ENCODE measurements at places on chromosomes 16 and 17.

- no peak for DNase-seq
These were observed 251.7 kb upstream of the SALL1 start for GRCh38 chr16:51402785-51403184.

- DNase-seq = peak; percentile 32
These were observed 513 bp downstream of the CRLF3 start for GRCh38 chr17:30824002-30824355.

DNA sequence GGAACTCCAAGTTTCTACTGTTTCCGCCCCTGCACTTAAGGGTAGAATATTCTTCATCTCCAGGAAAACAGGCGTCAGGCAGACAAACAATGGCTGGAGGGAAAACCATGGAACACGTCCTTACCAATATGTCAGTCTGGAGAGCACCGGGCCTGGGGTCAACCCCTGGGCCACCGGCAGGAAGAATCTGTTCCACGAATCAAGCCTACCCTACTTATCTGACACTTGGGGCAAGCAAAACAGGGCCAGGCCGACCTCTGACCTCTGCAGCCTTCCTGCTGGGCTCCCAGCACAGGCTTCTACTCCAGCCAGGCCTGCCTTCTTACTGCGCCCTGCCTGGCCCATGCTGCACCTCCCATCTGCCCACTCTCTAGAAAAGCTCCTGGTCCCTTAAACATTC is 10.1 kb downstream of the VAC14 start:
- DNase-seq = no peak

DNA sequence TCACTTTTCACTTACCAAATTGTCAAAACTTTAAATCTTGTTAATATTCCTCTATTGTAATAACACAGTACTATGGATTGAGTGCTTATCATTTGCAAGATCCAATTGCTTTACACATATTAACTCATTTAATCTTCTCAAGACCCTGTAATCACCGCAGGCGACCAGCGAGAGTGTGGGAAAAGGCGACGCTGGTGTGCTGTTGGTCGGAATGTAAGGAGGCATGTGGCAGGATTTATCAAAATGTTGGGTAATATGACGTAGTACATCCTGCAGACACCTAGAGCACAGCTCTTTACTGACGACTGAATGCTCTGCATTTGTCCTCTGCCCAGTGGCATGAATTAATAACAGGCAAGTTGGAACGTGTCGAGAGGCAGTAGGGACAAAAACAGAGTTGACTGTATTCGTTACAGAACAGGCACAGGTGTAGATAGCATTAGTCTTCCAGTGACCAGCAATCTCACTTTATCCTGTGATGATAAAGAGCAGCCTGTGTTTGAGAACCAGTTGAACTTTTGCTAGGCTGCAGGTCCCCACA is 80.3 kb downstream of the TNRC6C start:
- no peak for DNase-seq

GRCh38 chr17:33968350-33969044 is 286.6 kb upstream of the CCL2 start:
- DNase-seq = peak; percentile 2

DNA sequence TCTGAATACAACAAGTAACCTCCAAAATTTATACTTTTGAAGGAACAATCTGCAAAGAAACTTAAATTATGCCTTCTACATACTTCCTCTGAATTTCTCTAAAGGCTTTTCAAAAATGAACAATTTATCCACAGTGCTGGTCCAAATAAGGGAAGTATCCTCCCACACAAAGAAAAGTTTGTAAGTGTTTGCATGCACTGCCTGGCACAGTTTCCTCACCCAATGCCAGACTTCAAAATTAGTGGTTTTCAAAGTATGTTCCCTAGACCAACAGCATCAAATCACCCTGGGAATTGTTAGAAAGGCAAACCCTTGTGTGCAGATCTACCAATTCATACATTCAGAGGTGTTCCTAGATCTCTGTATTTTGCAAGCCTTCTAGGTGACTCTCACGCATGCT is 82.5 kb downstream of the PCTP start:
- DNase-seq = no peak

DNA sequence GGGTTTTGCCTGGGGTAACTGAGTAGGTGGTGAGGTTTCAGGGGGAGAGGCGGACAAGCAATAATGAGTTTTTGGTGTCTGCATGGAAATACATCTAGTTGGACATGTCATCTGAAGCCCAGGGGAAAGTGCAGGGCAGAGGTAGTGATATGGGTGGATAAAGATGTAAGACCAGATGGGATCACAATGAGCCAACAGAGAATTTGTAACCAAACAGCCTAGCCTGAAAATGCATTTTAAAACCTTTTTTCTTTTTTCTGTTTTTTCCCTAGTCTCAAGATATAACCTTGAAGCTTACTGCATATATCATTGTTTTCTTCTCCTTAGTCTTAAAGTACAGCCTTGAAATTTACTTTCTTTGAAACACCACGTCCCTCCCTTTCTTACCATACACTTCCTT is 3.7 kb upstream of the ZNF19 start:
- DNase-seq = no peak
